ENCODE measurements at places on chromosomes 5 and 9. TPM values are rescaled to one million over a fixed set of nuclear protein-coding genes. Genes with fewer than 3 reads are reported as not detected.
A peak's percentile ranks its signal among the peaks of the same experiment; 100 is the strongest.

GRCh38 chr5:142803428-142804125 lies 33.4 kb downstream of the ARHGAP26 start:
- peaks cover 2% of the 10 kb centered on the region for H3K36me3 ChIP-seq
- H3K4me1 ChIP-seq = peaks cover 41% of the 10 kb centered on the region
- no peak overlapping the region for H3K27ac ChIP-seq
- no peak for DNase-seq
- H3K27me3 ChIP-seq = no peaks in the 10 kb centered on the region

The CYSRT1 gene
- total RNA-seq = 0.93 TPM

The HSPA5 gene
- total RNA-seq = 155 TPM

- H3K4me3 ChIP-seq = no peak overlapping the region
- no peak for DNase-seq
- H3K27ac ChIP-seq = no peak overlapping the region
- H3K27me3 ChIP-seq = no peaks in the 10 kb centered on the region
- H3K36me3 ChIP-seq = no peaks in the 10 kb centered on the region
These were observed 72.2 kb downstream of the ADAMTS2 start for GRCh38 chr5:179273073-179273435.

DNA sequence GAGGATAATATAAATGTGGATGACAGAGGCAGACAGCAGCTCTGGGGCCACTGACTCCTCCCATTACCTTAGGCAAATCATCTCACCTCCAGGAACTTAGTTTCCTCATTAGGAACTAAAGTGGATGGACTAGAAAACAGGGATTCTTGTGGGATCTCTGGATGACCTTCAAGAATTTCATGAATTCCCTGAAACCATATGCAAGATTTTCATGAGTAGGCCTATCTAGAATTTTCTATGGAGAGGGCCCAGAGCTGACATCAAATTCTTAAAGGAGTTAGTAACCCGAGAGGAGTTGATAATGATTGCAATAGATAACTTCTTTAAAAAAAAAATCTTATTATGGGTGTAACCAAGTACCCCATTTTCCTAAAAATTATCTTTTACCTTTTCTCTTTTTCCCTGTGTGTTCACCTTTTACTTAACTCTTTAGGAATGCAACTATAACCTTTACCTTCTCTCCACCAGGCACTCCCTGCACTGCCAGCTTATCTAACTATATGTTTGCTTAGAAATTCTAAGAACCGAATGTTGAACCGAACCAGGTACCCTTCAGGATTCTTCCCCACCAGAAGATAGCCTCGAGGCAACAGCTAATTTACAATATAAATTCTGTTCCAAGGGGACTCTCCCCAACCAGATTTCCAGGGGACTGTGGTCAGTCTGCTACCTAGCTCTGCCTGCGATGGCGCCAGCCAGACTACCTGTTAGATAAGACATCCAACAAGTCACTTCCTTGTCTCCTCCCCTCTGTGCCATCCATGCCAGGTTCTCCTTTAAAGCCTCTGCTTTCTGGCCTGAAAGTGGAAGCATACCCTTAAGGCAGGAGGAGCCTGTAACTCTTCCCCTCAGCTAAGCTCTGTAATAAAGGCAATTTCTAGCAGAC lies 86.0 kb downstream of the GCNT4 start:
- H3K4me1 ChIP-seq = no peaks in the 10 kb centered on the region
- no peak for DNase-seq
- H3K4me3 ChIP-seq = no peak overlapping the region
- H3K27me3 ChIP-seq = peaks cover 5% of the 10 kb centered on the region
- H3K36me3 ChIP-seq = no peaks in the 10 kb centered on the region

DNA sequence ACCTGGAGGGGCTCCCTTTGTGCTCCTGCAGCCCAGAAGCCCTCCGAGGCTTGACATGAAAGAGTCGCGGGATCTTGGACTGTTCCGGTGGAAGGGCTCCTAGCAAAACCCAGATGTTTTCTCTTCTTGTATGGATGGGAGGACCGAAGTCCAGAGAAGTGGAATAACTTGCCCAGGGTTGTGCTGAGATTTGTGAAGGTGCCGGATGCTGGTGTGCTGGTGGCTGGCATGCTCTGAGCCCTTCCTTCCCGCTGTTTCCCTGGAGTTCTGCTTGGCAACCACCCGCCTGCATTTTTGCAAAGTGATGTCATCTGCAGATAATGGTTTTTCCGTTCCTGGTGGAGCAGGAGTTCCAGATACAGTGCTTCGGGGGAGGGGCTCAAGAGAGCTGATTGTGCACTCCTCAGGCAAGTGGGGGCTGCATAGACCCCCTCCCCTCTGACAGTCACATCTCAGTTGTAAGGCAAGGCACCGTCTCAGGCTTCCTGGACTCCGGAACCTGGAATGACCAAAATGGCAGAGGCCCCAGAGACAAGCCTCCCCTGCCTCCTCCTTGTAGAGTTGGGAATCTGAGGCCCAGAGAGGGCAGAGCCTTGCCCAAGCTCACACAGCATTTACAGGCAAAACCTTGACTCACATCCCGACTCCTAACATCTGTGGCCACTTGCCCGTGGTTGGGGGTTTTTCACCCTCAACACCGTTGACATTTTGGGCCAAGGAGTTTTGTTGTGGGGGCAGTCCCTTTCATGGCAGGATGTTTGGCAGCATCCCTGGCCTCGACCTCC lies 157.0 kb downstream of the RGS3 start:
- H3K27me3 ChIP-seq = no peaks in the 10 kb centered on the region
- H3K4me3 ChIP-seq = no peak overlapping the region
- H3K36me3 ChIP-seq = no peaks in the 10 kb centered on the region
- H3K4me1 ChIP-seq = peaks cover 38% of the 10 kb centered on the region
- no peak overlapping the region for H3K27ac ChIP-seq

DNA sequence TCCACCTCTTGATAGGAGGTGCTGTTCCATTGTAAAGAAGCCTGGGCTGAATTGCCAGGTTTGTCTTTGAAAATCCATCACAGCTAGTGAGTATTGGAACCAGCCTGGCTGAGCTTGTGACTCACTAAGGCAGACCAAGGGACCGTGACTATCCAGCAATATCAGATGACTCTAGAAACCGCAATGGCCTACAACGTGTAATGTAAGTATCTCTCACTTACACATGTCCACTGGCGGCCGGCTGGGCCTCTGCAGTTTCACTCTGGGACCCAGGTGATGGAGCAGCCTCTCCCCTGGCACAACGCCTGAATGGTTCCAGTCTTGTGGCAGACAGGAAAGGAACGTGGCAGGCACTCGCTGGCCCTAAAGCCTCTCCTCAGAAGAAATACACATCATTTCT lies 3.1 kb upstream of the HRH2 start:
- peaks cover 85% of the 10 kb centered on the region for H3K4me1 ChIP-seq
- DNase-seq = no peak
- peaks cover 32% of the 10 kb centered on the region for H3K36me3 ChIP-seq
- H3K4me3 ChIP-seq = no peak overlapping the region
- peak overlapping the region; percentile 65 for H3K27ac ChIP-seq

DNA sequence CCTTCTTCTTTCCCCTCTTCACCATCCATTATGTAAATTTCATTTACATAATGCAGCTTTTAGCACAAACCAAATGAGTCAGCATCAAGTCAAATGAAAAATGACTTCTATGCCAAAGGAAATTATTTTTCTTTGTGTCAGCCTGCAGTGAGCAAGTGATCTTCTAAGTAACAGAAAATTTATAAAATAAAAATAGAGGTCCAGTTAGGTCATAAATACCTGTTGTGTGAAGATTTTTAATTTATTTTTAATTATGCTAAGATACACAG lies 16.7 kb upstream of the THG1L start:
- H3K27me3 ChIP-seq = no peaks in the 10 kb centered on the region
- no peak for DNase-seq
- H3K36me3 ChIP-seq = peaks cover 2% of the 10 kb centered on the region
- H3K27ac ChIP-seq = no peak overlapping the region
